ENCODE measurements at places on chromosomes 5 and 9.

- no peak for DNase-seq
These were observed 108.7 kb upstream of the PHYKPL start for GRCh38 chr5:178341091-178341850.

GRCh38 chr9:97979788-97980478 is 3.2 kb upstream of the ANP32B start:
- DNase-seq, result no peak

DNA sequence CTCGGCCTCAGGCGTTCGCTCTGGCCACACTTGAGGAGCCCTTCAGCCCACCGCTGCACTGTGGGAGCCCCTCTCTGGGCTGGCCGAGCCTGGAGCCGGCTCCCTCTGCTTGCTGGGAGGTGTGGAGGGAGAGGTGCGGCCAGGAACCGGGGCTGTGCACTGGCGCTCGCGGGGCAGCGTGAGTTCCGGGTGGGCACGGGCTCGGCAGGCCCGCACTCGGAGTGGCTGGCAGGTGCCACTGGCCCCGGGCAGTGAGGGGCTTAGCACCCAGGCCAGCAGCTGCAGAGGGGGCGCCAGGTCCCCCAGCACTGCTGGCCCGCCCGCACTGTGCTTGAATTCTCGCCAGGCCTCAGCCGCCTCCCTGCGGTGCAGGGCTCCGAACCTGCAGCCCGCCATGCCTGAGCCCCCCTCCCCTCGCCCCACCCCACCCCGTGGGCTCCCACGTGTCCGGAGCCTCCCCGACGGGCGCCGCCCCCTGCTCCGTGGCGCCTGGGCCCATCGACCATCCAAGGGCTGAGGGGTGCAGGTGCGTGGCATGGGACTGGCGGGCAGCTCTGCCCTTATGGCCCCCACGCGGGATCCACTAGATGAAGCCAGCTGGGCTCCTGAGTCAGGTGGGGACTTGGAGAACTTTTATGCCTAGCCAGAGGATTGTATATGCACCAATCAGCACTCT is 138.2 kb downstream of the PDZD2 start:
- DNase-seq, result no peak

- no peak for DNase-seq
These were observed 79.6 kb downstream of the TLR4 start for GRCh38 chr9:117783828-117784227.

- no peak for DNase-seq
These were observed 61.2 kb downstream of the CMYA5 start for GRCh38 chr5:79750611-79751510.

DNA sequence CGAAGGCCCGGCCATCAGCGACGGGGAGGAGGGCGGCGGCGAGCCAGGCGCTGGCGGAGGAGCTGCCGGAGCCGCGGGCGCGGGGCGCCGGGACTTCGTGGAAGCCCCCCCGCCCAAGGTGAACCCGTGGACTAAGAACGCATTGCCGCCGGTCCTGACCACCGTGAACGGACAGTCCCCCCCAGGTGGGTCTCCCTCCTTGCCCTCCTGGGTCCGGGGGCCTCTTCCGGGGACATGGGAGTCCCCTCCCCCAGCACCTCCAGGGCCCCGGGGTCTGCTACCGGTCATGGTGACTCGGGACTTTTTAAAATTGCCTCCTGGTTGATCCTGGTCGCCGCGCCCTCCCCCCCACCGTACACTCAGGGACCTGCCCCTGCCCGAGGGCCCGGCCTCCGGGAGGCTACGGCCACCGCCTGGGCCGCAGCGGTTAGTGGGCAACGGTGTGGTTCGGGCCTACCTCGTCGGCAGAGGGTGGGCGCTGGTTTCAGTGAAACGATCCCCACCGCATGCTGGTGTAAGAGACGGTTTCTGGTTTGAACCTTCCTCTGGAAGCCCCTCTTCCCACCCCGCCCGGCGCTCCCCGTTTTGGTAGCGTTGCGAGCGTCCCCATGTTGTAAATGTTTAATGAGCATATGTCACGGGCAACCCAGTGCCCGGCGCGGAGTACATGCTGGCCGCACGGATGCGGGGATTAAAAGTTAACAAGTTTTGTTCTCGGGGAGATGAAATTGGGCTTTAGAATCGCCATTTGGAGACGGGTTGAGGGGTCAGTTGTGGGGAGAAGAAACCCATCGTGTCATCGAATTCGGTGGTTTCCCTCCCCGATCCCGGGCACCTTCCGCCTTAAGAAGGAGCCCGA is 1.1 kb downstream of the LARP1 start:
- DNase-seq, result no peak
